Natural killer cell (primary cell): ENCODE measurements at places on chromosomes 12 and 14. TPM values are rescaled to one million over a fixed set of nuclear protein-coding genes. Genes with fewer than 3 reads are reported as not detected.

The LBHD2 gene
- not detected for total RNA-seq

The EIF4B gene
- 505 TPM for total RNA-seq

The FAM181A gene
- not detected for total RNA-seq

The SERPINA3 gene
- total RNA-seq = not detected

The DCN gene
- 0.90 TPM for total RNA-seq

The RPL10L gene
- not detected for total RNA-seq

The MYH6 gene
- total RNA-seq = not detected

The SFSWAP gene
- total RNA-seq = 102 TPM
